Activated T-cell treated with anti-CD3 and anti-CD28 coated beads, Interleukin-2, amount 50 U/mL, for 24 hours (primary cell): ENCODE measurements at places on chromosomes 3 and 15.

- DNase-seq, result no peak
Observed at GRCh38 chr3:189496375-189497138, 134.6 kb upstream of the TP63 start.

DNA sequence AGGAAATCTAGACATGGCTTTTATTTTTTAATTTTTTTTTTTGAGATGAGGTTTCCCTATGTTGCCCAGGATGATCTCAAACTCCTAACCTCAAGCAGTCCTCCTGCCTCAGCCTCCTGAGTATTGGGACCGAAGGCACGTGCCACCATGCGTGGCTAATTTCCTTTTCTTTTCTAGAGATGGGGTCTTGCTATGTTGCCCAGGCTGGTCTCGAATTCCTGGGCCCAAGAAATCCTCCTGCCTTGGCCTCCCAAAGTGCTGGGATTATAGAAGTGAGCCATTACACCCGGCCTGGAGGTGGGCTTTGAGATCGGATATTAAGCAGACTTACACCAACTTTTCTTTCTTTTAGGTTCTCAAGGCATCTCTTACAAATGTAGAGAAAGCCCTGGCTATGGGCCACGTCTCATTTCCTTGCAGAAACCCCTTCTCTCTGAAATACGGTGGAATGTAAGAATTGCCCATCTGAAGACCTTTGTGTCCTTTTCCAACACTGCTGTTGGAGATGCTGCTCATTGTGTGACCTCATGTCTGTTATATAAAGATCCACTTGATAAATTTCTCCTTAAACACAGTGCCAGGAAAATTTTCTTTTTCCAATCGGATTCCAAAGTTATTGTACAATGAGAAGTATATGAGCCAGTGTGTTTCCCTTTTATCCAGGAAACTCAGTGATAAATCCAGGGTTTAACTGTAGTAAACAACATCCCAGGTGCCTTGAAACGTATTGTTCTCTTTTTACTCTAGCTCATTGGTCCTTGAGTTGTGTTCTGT, 36.8 kb upstream of the CFAP161 start:
- no peak for DNase-seq

DNA sequence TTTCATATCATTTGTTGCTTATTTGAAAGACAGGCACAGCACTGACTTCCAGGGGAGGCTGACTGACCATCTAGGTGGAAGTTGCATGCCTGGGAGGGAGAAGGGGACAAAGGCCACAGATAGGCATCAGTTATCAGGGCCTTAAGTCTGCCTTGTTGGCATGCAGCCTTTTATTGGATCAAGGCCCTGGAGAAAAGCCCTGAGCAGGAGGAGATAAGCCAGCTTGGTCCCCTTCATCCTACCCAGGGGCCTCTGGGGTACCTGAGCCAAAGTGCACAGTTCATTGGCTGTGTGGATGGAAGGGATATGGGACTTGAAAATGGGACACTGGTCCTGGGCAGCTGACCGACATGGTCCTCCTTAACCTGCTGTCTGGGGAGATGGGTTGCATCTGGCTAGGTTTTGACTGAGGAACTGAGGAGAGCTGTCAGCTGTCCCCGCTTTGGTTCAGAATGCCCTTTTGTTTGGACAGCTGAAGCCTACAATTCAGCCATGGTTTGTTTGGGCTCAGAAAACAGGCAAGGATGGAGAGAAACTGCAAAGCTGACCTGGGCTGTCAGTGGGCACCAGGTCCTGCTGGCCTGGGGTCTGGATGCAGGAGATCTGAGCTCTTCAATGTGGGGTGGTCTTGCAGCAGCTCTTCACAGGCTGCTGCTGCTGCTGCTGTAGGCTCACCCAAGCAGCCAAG, 60.0 kb downstream of the FLNB start:
- no peak for DNase-seq

- DNase-seq, result no peak
Observed at GRCh38 chr3:176262071-176262470, 935.2 kb downstream of the TBL1XR1 start.

GRCh38 chr15:52673734-52674133, 5.5 kb downstream of the ATOSA start:
- no peak for DNase-seq

DNA sequence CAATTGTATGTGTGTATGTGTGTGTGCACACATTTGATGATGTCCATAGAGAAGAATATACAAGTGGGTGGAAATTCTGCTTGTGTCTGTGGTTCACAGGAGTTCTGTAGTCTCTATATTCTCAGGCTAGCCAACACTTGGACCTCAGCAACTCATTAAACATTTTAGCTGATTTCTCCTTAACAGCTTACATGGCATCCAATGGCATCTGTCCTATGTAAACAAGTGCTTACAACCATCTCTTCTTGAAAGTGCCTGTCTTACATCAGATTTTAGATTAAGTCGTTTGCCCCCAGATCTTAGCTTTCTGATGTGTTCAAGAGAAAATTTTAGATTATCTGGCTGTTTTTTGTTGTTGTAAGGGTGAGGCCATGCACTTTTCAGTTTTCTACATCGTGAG, 29.0 kb downstream of the ZNF662 start:
- no peak for DNase-seq

DNA sequence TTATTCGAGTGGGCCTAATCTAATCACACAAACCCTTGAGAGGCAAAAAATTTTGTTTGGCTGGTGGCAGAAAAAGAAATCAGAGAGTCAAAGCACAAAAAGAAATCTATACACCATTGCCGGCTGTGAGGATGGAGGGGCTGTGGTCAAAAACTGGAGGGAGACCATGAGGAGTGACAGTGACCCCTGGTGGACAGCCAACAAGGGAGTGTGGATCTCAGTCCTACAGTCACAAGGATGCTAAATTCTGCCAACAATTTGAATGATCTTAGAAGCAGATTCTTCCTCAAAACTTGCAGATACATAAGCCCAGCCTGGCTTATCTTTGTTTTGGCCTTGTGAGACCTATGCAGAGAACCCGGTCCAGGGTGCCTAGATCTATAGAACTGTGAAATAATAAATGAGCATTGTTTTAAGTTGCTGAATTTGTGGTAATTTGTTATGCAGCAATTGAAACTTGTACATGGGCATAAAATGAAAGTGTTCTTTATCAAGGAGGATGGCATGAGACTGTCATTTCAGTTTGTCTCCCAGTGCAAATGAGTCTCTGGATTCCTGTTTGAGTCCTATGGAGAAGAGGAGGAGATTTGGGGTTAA, 103.0 kb upstream of the ARHGEF26 start:
- DNase-seq, result peak; percentile 32

- DNase-seq, result peak; percentile 46
Observed at GRCh38 chr3:129313665-129314385, 35.2 kb downstream of the HMCES start.
